ENCODE measurements at places on chromosomes 13 and 19.

- DNase-seq = no peak
- no peaks in the 10 kb centered on the region for H3K27me3 ChIP-seq
- H3K4me3 ChIP-seq = no peak overlapping the region
- no peak overlapping the region for H3K27ac ChIP-seq
These were observed 18.3 kb downstream of the ZNF611 start for GRCh38 chr19:52716522-52716921.

DNA sequence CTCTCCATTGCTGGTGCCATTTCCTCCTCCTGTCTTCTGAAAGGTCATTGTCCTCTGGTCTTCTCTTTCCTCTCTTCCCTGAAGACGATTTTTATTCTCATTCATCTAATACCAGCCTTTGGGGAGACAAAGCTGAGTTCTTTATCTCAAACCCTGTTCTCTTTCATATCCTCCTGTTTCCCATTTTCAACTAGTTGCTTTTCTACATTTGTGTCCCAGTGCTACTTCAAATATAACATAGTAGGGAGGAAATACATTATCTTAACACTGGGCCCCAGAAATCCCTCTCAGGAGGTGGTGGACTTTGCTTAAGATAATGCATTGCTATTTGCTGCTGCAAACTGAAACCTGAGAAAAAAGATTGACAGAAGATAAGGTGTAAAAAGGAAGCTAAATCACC, 159.1 kb downstream of the HS6ST3 start:
- no peaks in the 10 kb centered on the region for H3K4me1 ChIP-seq
- no peaks in the 10 kb centered on the region for H3K36me3 ChIP-seq
- H3K27ac ChIP-seq = no peak overlapping the region
- DNase-seq = no peak

DNA sequence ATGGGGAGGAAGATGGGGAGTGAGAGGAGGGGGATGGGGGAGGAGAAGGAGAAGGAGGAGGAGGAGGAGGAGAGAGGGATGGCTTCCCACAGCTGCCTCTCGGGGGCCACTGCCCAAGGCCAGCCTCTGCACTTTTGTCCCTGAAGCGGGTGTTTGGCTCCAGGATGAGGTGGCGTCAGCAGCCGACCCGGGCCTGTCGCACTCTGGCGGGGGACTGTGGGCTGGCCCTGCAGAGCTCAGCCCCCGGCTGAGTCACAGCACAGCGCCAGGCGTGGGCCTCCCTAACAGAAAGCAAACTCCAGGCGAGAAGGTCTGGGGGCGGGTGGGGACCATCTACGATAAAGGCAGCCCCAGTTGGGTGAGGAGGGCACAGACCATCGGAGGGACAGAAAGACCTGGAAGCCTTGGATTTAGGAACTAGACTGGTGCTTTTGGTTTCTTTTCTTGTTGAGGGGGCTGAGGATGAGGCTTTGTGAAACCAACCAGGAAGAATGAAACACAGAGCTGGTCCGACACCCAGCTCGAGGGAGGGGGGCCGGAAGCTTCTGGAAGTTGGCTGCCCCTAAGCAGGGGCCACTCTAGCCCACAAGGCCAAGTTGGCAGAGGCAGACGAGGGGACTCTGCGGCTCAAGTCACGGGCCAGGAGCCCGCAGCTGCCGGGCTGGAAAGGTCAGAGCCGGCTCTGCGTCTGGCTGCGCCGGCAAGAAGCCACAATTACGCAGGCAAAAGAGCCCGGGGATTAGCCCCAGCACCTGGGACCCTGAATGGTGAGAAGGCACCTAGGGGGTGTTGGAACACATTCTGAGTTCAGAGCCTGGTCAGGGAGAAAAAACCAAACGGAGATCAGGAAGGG, 18.2 kb downstream of the LSM4 start:
- H3K36me3 ChIP-seq = no peaks in the 10 kb centered on the region
- H3K4me1 ChIP-seq = peaks cover 47% of the 10 kb centered on the region
- peak; percentile 87 for DNase-seq
- H3K27me3 ChIP-seq = no peaks in the 10 kb centered on the region
- H3K27ac ChIP-seq = peak overlapping the region; percentile 99

DNA sequence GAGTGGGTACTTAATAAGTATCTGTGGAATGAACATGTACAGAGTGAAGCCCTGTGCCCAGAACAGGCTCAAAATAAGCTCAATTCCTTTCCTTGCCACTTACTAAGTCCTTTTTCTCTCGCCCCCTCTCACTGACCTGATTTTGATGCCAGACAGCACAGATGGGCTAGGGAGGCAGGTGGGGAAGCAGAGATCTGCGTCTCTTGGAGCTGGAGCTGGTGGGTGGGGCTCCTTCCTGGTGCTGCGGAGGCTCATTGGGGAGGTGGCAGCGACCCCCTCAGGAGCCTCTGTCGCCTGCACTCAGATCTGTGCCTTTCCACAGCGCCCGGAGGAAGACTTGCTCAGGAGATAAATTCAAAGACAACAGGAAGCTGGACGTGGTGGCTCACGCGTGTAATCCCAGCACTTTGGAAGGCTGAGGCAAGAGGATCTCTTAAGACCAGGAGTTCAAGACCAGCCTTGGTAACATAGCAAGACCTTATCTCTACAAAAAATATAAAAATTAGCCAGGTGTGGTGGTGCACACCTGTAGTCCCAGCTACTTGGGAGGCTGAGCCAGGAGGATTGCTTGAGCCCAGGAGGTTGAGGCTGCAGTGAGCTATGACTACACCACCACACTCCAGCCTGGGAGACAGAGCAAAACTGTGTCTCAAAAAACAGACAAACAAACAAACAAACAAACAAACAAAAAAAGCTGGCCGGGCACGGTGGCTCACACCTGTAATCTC, 14.6 kb downstream of the AKT2 start:
- no peak overlapping the region for H3K27ac ChIP-seq
- H3K4me3 ChIP-seq = no peak overlapping the region
- DNase-seq = no peak
- H3K36me3 ChIP-seq = no peaks in the 10 kb centered on the region

DNA sequence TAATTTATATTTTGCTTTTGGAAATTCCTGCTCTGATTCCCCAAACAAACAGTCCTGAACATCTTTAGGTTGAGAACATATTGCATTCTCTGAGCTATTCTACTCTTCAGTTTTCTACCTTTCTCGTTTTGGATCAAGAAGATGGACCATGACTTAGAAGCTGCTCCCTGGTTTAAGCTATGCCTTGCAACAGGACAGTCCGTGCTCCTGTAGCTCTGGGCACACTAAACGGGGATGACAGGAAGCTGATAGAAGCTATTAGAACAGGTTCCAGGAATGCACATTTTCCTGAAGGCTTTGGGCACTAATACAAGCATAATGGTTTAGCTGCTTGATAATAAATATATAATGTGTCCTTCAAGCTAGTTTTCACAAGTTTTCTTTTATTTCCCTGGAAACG, 385.2 kb downstream of the HS6ST3 start:
- DNase-seq = no peak
- H3K36me3 ChIP-seq = no peaks in the 10 kb centered on the region
- H3K27me3 ChIP-seq = no peaks in the 10 kb centered on the region
- H3K4me3 ChIP-seq = no peak overlapping the region

- DNase-seq = no peak
- H3K4me3 ChIP-seq = no peak overlapping the region
- H3K27ac ChIP-seq = no peak overlapping the region
- H3K4me1 ChIP-seq = no peaks in the 10 kb centered on the region
These were observed 13.3 kb upstream of the FGF9 start for GRCh38 chr13:21657538-21657937.

DNA sequence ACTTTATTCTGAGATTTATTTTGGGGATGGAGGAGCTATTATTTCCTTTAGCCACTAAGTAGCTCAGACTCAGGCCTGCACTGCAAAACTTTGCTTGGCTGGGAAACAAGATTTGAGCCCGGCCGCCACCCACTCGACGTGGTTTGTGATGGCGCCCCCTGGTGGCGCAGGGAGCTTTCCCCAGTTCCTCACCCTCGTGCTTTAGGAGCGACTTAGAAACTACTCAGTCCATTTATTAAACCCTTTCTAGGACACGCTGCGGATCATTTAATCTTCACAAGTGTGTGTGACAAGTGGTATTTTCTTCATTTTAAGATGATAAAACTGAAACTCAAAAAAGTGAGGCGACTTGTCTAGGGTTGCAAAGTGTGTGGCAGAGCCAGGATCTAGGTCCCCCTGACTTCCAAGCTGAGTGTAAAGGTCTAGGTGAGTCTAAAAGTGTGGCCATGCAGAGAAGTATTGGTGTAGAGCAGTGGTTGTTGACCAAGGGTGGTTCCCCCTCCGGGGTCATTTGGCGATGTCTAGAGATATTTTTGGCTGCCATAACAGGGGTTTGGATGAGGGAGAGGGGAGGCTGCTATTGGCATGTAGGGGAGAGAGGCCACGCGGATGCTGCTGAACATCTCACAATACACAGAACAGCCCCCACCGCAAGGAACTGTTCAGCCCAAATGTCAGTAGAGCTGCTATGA, 2.2 kb downstream of the CXCL17 start:
- peak; percentile 68 for DNase-seq
- peaks cover 5% of the 10 kb centered on the region for H3K4me1 ChIP-seq
- H3K27ac ChIP-seq = no peak overlapping the region
- no peaks in the 10 kb centered on the region for H3K36me3 ChIP-seq
- H3K4me3 ChIP-seq = no peak overlapping the region
- peaks cover 17% of the 10 kb centered on the region for H3K27me3 ChIP-seq

GRCh38 chr13:50444726-50445125, 398.8 kb downstream of the DLEU7 start:
- H3K4me3 ChIP-seq = no peak overlapping the region
- H3K27me3 ChIP-seq = no peaks in the 10 kb centered on the region
- DNase-seq = no peak
- H3K36me3 ChIP-seq = no peaks in the 10 kb centered on the region
- H3K27ac ChIP-seq = no peak overlapping the region
- H3K4me1 ChIP-seq = peaks cover 7% of the 10 kb centered on the region

- H3K27me3 ChIP-seq = peaks cover 66% of the 10 kb centered on the region
- H3K4me1 ChIP-seq = peaks cover 12% of the 10 kb centered on the region
- no peak overlapping the region for H3K4me3 ChIP-seq
- DNase-seq = no peak
- H3K36me3 ChIP-seq = peaks cover 9% of the 10 kb centered on the region
These were observed 25.4 kb upstream of the SEMA6B start for GRCh38 chr19:4584670-4585460.

GRCh38 chr19:36041831-36042230, 9.2 kb upstream of the CLIP3 start:
- no peaks in the 10 kb centered on the region for H3K36me3 ChIP-seq
- no peak overlapping the region for H3K27ac ChIP-seq
- no peaks in the 10 kb centered on the region for H3K27me3 ChIP-seq
- DNase-seq = no peak
- H3K4me3 ChIP-seq = no peak overlapping the region
- H3K4me1 ChIP-seq = peaks cover 11% of the 10 kb centered on the region

DNA sequence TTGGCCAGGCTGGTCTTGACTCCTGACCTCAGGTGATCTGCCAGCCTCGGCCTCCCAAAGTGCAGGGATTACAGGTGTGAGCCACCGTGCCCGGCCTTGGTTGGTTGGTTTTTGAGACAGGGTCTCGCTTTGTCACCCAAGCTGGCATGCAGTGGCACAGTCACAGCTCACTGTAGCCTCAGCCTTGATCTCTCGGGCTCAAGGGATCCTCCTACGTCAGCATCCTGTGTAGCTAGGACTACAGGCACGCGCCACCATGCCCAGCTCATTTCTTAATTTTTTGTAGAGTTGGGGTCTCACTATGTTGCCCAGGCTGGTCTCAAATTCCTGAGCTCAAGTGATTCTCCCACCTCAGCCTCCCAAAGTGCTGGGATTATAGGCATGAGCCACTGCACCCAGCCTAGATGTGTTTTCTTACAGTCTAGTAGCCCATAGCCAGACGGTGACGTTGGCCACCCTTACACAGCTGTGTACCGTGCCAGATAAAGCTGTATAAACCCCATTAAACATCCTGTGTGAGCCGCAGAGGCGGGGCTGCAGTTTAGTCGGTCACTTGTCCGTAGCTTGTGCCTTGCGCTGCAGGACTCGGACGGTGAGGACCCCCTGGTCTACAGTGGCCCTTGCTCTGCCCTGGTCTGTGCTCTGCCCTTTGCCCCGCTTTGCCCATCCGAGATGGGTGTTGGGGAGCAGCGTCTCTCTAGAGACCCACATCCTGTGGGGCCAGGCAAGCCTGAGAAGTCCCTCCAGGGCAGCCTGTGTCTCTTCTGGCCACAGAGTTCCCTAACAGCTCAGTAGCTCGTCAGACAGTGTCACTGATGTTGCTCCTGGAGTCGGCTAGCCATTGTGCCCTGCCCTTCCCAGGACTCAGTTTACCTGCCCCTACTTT, 9.8 kb downstream of the IRF3 start:
- peaks cover 6% of the 10 kb centered on the region for H3K36me3 ChIP-seq
- no peak for DNase-seq

DNA sequence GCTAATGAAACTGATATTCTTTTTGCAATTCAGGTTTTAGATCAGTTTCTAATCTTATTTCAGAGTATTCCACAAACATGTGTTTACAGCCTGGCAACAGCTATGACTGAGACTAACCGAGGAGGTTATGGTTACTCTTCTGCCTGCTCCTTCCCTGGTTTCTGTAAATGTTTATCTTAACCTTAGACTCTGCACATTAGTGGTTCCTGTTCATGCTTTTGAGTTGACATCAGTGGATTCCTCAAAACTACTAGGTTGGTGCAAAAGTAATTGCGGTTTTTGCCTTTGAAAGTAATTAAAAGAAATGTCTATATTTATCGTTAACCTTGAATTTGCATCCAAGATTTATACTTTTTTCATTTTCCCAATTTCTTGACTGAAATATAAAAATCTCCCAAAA, 237.0 kb upstream of the TSHZ3 start:
- H3K27me3 ChIP-seq = no peaks in the 10 kb centered on the region
- H3K4me1 ChIP-seq = no peaks in the 10 kb centered on the region
- H3K27ac ChIP-seq = no peak overlapping the region
- no peaks in the 10 kb centered on the region for H3K36me3 ChIP-seq
- H3K4me3 ChIP-seq = no peak overlapping the region
- no peak for DNase-seq

GRCh38 chr19:3690551-3691371, 9.5 kb downstream of the PIP5K1C start:
- no peak overlapping the region for H3K27ac ChIP-seq
- no peaks in the 10 kb centered on the region for H3K27me3 ChIP-seq
- H3K36me3 ChIP-seq = no peaks in the 10 kb centered on the region
- H3K4me1 ChIP-seq = peaks cover 34% of the 10 kb centered on the region

GRCh38 chr19:12484011-12484370, 625 bp downstream of the ZNF709 start:
- peak overlapping the region; percentile 94 for H3K4me3 ChIP-seq
- H3K27ac ChIP-seq = peak overlapping the region; percentile 90
- H3K36me3 ChIP-seq = no peaks in the 10 kb centered on the region
- DNase-seq = no peak
- H3K4me1 ChIP-seq = peaks cover 56% of the 10 kb centered on the region
- H3K27me3 ChIP-seq = no peaks in the 10 kb centered on the region

- H3K36me3 ChIP-seq = no peaks in the 10 kb centered on the region
- no peak overlapping the region for H3K27ac ChIP-seq
- no peaks in the 10 kb centered on the region for H3K4me1 ChIP-seq
- H3K27me3 ChIP-seq = peaks cover 6% of the 10 kb centered on the region
These were observed 20.3 kb downstream of the WDR88 start for GRCh38 chr19:33152176-33152575.

- peaks cover 72% of the 10 kb centered on the region for H3K4me1 ChIP-seq
- H3K27me3 ChIP-seq = no peaks in the 10 kb centered on the region
- H3K4me3 ChIP-seq = peak overlapping the region; percentile 100
- H3K36me3 ChIP-seq = peaks cover 12% of the 10 kb centered on the region
These were observed 3.0 kb upstream of the SLC6A16 start for GRCh38 chr19:49327878-49328544.
